ENCODE measurements at places on chromosomes 12 and 14. TPM values are rescaled to one million over a fixed set of nuclear protein-coding genes. Genes with fewer than 3 reads are reported as not detected.

DNA sequence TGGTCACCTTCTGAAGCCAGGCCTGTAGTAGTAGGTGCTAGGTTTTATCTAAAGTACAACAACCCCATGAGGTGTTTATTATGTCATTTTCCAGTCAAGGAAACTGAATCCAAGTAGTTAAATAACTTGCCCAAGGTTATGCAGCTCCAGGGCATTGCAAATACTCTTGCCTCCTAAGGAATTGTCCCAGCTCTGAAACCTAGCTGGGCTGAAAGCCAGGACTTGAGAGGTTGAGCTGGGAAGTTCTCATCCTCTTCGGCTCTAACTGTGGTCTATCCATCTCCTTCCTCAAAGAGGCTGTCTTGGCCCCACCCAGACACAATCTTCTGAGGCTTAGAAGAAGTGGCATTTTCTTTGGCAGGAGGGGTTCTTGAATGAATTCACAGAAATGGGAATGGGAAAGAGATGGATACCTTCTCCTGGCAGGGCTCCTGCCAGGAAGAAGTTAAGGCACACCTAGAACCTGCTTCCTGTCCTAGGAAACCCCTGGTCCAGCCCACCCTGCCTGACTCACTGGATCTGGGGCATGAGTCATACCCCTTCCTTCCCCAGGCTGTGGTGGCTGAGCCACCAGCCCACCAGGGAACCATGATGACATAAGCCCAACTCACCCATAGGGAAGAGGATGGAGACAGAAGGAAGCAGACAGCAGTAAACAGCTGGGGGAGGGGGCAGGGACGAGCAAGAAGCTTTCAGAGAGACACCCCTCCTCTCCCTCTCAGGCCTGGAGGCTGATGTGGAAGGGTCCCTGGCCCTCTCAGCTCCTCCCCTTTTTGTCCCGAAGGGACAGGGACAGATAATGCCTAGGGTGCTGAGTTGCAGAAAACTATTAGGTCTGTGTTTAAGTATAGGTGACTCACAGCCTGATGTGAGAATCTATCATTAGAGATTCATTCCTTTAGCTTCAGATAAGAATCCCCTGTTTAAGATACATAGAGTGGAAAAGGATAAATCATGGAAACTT is 2.1 kb upstream of the PLEK2 start:
- DNase-seq: no peak

- no peak for DNase-seq
Observed at GRCh38 chr12:41433460-41433859, 245.3 kb downstream of the PDZRN4 start.

DNA sequence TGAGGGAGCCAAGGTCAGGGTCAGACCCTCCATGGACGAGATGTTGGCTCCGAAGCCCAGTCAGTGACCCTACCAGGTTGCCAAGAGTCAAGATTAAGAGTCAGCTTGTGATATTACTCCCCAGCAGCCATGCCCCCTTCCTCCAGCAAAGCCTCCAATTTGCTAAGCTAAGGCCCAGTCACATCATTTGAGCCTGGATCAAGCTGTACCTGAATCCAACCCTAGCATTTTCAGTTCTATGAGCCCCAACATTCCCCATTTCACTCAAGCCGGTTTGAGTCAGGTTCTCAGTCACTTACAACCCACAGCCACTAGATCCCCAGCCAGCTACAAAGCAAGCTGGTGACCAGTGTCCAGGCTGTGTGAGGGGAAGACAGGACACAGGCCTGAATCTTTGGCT is 49.9 kb downstream of the SCARB1 start:
- DNase-seq: no peak

DNA sequence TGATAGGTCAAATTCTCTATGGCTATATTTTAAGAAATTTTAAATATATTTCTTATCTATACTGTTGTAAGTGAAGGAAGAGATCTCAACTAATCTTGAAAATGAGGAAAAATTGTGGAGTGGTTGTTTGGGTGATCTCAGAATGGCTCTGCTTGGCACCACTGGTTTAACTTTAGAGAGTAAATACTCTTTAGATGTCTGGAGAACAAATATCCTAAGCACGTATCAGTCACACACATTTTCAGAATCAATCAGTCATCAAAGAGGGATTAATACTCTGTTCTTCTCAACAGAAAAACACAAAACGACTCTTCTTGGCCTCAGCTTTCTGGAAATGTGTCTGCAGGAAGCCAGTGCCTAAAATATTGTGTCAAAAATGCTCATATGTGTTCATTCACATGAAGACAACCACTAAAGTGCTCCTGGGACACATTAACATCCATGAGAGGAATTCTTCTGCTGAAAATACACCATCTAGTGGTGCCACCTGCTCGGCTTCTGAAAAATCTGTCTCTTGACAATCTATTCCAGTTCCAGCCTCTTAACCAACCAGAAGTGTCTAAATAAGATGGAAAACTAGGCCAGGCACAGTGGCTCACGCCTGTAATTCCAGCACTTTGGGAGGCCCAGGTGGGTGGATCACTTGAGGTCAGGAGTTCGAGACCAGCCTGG is 81.1 kb upstream of the CCDC198 start:
- no peak for DNase-seq

DNA sequence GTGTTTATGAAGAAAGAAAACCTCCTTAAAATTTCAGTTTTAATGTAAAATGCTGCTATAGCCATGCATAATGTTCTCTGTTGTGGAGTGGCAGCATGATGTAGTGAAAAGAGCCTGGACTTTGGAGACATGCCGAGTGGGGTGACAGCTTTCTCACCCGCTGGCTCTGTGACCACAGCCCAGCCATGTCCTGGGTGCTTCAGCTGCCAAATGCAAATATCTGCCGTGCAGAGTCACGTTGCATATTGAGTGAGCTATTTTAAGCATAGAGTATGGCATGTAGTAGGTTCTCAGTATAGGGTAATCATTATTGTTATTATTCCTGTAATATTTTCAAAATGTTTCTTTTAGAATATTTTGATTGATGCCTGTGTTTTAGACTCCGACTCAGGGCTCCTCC is 15.5 kb upstream of the TCTN2 start:
- no peak for DNase-seq

- no peak for DNase-seq
Observed at GRCh38 chr12:88339254-88339949, 197.3 kb downstream of the TMTC3 start.

- DNase-seq: no peak
Observed at GRCh38 chr14:77088645-77089044, 9.4 kb upstream of the CIPC start.

DNA sequence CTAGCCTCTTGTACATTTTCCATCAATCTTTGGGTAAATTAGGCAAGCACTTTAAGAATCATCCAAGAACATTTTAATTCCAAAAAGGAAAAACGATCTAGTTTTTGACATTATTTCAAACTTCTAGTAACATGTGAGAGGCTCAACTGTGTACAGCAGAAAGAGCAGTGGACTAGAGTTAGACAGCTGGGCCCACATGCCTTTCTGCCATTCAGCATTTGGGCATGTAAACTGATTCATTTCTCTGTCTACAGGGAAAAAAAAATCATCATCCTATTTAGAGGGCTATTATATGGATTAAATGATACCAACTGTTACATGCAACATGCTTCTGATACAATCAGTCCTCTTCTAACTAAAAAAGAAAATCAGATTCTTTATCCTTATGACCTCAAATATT is 17.7 kb downstream of the ATP2B1 start:
- no peak for DNase-seq

- DNase-seq: no peak
Observed at GRCh38 chr12:123243671-123244262, 10.5 kb downstream of the MTRFR start.

GRCh38 chr12:122871851-122872780 is 23.8 kb downstream of the VPS37B start:
- peak; percentile 43 for DNase-seq

- no peak for DNase-seq
Observed at GRCh38 chr12:58463051-58463450, 457.3 kb downstream of the LRIG3 start.

- no peak for DNase-seq
Observed at GRCh38 chr12:66119229-66119869, 11.2 kb downstream of the LLPH start.

GRCh38 chr12:102426599-102427542 is 53.5 kb downstream of the IGF1 start:
- DNase-seq: no peak

DNA sequence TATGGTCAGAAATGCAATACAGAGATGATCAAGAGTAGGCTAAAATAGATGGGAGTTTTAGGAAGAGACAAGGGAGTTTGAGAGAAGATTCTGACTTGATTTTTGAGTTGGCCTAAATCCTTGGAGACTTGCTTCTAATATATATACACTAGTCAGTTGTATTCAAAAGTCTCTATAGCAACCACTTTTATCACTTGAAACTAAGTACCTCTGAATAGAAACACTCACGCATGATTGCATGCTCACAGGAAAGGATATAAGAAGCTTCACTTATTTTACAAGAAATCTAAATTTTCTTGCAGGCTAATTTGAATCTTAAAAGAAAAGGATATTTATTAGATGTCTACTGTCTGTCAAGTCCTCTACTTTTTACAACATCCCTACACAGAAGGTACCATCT is 316.8 kb downstream of the SNAPC1 start:
- DNase-seq: no peak

DNA sequence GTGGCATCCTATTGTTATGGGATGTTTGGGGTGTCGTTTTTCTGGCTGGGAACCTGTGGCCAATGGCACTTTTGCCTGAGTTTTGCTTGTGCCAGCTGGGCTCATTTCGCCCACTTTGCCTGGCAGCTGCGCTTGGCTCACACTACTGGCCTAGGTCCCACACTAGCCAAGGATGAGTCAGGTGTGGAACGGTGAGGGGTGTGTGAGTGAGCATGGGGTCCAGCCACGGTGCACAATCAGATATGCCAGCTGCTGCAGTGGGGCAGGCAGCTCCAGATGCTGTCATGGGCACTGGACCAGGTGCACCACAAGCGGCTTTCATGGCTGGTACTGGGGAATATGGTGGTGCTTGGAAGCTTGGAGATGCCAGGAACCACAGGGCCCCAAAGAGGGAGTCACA is 21.5 kb downstream of the TRHDE start:
- DNase-seq: no peak

DNA sequence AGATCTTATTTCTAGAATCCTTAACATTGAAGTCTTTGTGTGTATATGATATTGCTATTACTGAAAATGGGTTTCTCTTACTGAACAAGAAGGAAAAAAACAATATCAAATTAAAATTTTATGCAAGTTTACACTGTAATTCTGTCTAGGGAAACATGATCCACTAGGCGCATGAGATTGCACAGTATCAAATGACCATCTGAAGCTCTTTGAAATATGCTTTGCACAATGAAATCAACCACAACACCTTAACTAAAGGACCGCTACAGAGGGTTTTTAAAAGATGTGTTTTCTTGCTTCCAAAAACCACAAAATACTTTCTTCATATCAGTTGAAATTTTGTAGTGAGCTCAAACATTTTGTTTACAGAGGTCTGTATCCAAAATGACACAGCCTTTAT is 15.1 kb upstream of the KERA start:
- DNase-seq: no peak

- no peak for DNase-seq
Observed at GRCh38 chr14:71169861-71170260, 262.6 kb downstream of the PCNX1 start.

- DNase-seq: no peak
Observed at GRCh38 chr12:51848841-51849735, 570 bp upstream of the FIGNL2 start.

GRCh38 chr14:38366374-38366773 is 110.5 kb upstream of the CLEC14A start:
- no peak for DNase-seq

DNA sequence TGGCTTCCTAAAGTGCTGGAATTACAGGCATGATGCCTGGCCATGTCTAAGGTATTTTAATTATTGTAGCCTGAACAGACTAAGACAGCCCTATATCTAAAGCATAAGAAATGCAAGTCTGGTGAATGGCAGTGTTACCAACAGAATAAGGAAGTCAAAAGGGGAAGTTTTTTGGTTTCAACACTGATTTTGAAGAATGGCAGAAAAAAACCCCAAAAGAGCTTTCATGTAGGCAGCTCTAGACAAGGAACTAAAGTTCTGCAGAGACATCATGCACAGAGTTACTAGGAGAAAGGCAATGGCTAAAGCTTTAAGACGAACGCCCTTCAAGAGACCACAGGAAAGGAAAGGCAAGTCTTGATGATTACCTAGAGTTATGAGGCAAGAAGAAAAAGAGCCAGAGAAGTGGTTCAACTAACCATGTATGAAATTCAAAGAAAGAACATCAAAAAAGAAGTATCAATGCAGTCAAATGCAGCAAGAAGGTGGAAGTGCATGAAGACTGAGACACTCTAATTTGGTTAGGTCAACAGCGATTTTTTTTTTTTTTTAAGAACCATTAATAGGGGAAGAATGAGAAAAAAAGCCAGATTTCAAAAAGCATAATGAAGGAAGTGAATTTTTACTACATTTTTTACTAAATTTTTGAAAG is 50.8 kb downstream of the RPS6KA5 start:
- no peak for DNase-seq

- DNase-seq: no peak
Observed at GRCh38 chr12:12929696-12930095, 22.3 kb downstream of the GPRC5D start.

GRCh38 chr14:36208690-36209278 is 32.3 kb upstream of the PTCSC3 start:
- no peak for DNase-seq

- DNase-seq: no peak
Observed at GRCh38 chr12:21940549-21941505, at the start of gene ABCC9. ABCC9 (minus strand) TSS chr12:21941426; CDS start chr12:21936674, 4,752 bp downstream.

DNA sequence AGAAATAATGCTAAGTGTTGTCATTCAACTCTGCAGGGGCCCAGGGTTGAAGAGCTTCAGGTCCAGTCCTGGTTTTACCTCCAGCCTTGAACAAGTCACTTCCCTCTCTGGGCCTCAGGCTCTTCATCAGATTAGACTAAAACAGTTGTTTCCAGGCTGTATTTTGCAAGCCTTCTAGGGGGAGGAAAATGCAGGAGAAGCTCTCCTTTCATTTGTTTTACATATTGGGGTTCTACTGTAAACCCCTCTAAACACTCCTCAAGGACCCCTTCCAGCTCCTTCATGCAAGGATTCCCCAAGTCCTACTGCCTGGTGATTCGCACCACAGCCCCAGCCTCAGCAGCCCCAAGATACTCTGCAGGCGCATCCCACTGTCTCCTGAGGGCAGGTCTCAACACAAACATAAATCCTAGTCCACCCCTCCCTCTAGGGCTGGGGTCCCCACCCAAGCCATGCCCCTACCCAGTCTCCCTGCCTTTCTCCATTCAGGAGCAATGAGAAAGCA is 2.7 kb downstream of the SDR9C7 start:
- DNase-seq: no peak

- DNase-seq: no peak
Observed at GRCh38 chr14:21199611-21200560, 44.0 kb upstream of the OR5AU1 start.

TROAP gene
- 1.2 TPM for total RNA-seq

CD69 gene
- 0.62 TPM for total RNA-seq

OLR1 gene
- total RNA-seq: 7.3 TPM

TAS2R42 gene
- not detected for total RNA-seq

MGAT4C gene
- total RNA-seq: 56.9 TPM

KRT5 gene
- total RNA-seq: 0.62 TPM

NTF3 gene
- 2.3 TPM for total RNA-seq

CCDC184 gene
- 17.0 TPM for total RNA-seq

SPIC gene
- total RNA-seq: 0.16 TPM

DNAI7 gene
- 3.4 TPM for total RNA-seq

REP15 gene
- 3.0 TPM for total RNA-seq

TAS2R43 gene
- 13.6 TPM for total RNA-seq

PPM1H gene
- total RNA-seq: 10.6 TPM
